ENCODE measurements at places on chromosomes 16 and 17. TPM values are rescaled to one million over a fixed set of nuclear protein-coding genes. Genes with fewer than 3 reads are reported as not detected.
A peak's percentile ranks its signal among the peaks of the same experiment; 100 is the strongest.

- peak; percentile 52 for DNase-seq
These were observed 1.7 kb upstream of the MAZ start for GRCh38 chr16:29804455-29805231.

DNA sequence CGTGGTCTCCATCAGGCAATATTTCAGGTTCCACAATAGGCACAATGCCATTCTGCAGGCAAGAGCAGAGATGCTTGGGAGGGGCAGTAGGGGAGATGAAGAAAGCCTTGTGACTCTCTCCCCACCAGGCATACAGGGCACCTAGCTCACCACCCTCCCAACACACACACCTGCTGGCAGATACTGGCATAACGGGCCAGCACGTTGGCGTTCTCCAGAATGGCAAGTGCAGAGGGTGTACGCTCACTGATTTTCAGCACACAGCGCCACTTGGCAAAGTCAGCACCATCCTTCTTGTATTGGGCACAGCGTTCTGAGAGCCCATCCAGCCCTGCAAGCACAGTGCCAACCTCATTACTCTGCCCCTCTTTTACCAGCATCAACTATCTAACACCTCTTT, 2.2 kb downstream of the ALDOC start:
- no peak for DNase-seq

DNA sequence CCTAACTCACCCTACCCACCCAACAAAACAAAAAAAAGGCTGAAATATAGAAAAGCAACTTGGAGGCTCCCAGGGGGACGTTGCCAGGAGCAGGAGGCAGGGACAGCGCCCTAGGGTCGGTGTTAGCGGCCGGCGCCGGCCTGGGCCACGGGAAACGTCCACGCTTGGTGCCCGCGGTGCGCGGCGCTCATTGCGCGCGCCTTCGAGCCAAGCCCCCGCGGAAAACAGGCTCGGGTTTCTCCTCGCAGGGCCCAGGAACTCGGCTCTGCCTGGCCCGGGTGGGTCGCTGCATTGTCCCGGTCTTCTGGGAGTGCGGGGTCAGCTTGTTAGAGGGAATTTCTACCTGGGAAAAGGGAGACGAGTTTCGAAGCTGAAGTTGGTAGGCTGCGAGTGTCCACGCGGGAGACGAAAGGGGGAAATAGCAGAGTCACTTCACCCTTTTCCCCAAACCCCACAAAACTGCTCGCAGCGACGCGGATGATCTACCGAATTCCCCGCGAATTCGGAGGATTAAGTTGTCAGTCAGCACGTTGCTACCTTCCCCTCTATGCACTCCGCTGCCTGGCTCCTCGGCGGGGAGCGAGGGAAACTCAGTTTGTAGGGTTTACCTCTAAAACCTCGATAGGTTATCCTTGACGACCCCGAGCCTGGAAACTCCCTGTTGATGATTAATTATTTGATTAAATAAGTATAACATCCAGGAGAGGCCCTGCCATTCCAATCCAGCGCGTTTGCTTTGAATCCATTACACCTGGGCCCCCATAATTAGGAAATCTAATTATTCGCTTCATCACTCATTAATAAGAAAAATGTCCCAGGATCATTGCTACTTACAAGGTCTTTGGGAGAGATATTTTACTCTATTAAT, 751 bp upstream of the FOXC2 start:
- DNase-seq: no peak

DNA sequence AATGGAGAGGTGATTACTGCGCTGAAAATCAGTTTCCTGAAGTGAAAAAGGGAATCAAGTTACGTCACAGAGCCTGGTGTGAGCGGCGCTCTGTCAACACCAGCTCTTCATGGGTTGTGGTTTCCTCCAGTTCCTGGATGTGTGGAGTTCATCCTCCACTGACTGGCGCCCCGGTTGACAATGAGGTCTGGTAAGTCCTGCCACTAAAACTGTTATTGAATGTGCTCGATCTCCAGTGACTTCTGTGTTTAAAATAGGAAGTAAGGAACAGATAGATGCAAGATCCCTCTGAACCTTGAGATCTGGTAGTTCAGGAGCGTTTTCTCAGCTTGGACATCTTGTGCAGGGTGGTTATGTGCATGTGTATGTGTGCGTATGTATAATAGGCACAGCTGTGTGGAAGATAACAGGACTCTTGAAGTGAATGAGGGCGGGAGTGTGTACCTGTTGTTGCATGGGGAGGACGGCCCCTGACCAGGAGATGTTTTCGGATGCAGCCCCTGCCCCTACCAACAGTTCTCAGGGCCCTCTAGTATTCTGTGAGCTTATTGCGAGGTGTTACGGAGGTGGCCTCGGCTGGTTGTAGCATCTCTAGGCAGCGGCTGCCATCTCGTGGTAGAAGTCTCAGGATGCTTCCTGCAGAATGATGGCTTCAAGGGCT, 22.0 kb upstream of the GOT2 start:
- peak; percentile 87 for DNase-seq

GRCh38 chr16:67549936-67550335, 12.4 kb upstream of the CTCF start:
- no peak for DNase-seq

DNA sequence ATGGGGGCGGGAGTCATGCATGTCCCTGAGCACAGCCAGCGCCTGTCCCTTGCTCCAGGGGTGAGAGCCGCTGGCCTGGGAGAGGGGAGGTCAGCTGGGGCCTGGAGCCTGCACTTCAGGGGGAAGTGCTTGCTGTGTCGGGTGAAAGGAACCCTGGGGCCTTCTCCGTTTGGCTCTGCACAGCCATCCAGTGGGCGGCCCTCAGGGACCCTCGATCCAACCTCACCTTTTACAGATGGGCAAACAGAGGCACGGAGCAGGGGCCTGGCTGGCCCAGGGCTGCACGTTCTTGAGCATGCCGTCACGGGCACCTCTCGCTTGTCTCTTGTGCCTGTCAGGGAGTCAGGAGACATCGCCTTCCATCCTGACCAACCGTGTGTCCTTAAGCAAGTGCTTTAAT, 1.8 kb downstream of the SNX20 start:
- no peak for DNase-seq

GRCh38 chr16:57648125-57648524, 19.7 kb downstream of the ADGRG1 start:
- DNase-seq: no peak

DNA sequence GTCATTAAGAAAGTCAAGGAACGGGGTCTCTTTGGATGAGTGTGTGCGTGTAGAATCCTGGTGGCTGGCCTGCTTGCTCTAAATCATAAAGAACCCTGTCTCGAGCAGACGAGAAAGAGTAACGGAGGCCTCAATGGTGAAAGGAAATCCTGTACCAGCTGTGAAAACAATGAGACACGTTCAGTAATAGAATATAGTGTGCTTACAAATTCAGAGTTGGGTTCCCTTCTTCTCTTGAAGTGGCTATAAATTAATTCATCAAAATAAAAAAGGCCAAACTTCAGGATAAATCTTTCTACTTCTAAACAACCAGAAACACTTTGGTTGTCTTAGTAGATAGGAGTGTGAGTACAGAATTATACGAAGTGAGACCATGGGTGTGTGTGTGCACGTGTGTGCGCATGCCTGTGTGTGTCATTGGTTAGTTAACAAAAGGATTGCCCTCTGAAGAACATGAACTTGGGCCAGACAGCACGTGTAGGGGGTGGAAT, 48.5 kb downstream of the WWOX start:
- DNase-seq: no peak

DNA sequence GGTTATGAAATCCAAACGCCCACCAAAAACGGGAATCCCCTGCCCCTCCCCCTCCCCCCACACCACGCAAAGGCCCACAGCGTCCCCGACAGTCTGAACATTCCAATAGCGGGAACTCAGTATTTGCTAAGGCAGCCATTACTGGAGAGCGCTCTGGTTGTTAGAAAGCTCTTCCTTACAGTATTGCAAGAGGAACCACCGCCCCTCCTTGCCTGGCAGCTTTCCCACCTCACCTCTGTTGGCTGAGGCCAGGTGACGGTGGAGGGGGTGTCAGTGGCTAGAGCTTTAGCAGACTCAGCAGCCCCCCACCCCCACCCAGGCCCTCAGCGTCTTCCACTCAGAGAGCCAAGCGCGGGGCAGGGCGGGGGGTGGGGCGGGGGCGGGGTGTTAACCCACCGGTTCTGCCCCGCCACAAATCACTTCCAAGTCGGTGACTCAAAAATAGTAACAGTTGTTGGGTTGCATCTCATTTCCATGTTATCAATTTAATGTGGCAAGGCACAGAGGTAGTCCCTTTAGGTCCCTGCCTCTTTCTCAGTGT, 2.2 kb upstream of the PLEKHH3 start:
- DNase-seq: peak; percentile 59

DNA sequence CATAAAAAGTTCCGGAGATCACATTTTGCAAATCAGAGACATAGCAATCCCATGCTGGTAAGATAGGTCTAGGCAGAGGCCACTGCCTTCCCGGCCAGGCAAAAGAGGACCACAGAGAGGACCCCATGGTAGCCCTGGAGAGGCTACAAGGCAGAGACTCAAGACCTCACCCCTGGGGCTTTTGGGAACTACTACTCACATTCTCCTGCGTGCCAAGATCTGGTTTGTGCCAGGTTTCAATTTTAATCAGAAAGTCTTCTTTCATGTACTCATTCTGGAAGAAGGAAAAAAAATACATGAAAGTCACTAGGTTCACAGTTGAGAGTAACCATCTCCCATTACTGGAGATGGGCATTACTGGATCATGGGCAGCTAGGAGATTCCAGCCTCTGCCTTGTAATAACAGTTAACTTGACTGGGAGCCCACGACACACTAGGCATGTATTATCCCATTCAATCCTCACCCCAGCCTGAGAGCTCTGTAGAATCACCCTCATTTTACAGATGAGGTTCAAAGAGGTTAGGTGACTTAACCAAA, 21.2 kb downstream of the PITPNA start:
- DNase-seq: no peak

GRCh38 chr17:82231562-82232321, 2.9 kb downstream of the SLC16A3 start:
- DNase-seq: peak; percentile 64

DNA sequence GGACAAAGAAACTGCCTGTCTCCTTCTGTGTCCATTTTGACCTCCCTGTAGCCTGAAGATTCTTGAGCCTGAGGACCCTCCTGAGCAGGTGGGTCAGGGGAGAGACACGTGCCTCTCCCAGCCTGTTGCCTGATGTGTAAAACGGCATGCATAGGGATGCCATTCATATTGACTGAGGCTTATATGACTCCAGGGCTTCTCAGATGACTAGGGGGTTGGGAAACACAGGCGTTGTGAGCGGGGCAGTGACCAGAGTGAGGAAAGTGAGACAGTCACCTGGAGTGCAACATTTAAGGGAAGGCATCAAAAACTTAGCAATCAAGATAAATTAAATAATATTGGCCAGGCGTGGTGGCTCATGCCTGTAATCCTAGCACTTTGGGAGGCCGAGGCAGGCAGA, 5.1 kb upstream of the SLC16A5 start:
- DNase-seq: no peak

- DNase-seq: no peak
These were observed 10.0 kb downstream of the FAM117A start for GRCh38 chr17:49753959-49754391.

GRCh38 chr17:60390186-60390585, 1.7 kb downstream of the USP32 start:
- peak; percentile 26 for DNase-seq

- no peak for DNase-seq
These were observed 10.9 kb upstream of the TBX2 start for GRCh38 chr17:61388561-61389356.

DNA sequence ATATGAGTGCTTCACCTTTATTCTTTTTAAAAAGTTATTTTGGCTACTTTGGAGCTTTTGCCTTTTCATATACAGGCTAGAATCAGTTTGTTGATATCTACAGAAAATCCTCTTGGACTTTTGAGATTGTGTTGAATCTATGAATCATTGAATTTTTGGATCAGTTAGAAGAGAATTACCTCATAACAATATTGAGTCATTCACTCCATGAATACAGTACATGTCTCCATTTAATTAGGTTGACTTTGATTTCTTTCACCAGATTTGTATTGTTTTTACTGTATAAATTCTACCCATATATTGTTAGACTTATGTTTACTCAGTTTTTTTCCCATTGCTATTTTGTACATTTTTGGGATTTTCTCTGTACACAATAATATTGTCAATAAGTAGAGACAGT, 54.4 kb downstream of the TAOK1 start:
- no peak for DNase-seq

DNA sequence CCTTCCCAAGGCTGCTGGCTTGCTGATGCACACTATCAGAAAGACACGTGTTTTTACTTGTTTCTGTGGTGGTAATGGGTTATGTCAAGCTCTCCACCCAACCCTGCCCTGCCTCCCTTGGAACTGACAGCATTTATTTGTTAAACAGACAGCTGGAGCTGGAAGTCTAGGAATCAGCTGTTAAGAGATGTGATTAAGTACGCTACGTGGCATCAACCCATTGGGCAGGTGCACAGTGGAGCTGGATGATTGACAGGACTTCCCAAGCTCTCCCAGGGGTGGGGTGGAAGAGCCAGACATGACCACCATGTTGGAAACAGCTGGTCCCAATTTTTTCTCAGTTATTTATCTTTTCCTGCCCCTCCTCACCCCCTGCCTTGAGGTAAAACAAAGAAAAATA, 49.4 kb downstream of the ADAMTS18 start:
- no peak for DNase-seq

DNA sequence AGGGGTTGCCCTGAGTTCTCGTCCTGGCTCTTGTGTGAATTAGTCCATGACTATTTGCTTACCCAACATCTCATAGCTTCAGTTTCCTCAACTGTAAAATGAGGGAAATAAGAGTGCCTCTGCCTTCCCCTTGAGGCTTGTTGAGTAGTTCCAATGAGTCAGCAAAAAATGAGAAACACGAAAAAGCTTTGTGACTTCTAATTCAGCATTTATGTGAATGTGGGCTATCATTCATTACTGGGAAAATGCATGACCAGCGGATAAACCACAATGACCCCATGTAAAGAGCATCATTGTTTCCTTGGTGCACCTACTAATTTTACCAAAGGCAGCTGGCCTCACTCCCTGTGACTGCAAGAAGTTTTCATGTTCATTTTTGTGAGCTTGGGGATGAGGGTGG, 374.6 kb upstream of the HSBP1 start:
- no peak for DNase-seq

DNA sequence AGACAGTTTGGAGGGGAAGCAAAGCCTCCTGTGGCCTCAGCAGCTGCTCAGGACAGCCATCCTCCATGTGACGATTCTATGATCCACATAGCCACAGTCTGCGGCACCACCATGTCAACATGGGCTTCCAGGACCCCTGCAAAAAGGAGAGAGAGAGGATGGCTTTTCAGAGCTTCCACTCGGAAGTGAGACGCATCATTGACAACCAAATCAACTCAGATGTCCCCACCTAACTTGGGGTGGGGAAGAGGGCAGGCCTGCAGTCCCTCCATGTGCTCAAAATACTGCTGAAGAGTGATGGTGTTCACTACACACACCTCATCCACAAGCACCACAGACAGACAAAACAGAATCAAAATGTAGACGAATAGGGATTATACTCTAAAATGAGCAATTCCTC, 5.9 kb upstream of the METTL16 start:
- DNase-seq: no peak

- DNase-seq: no peak
These were observed 151.7 kb downstream of the ANKFN1 start for GRCh38 chr17:56305007-56305406.

GRCh38 chr17:49190932-49191331, 19.4 kb downstream of the GNGT2 start:
- no peak for DNase-seq

- DNase-seq: no peak
These were observed 11.2 kb upstream of the KCNJ2 start for GRCh38 chr17:70158180-70158579.

The HEATR9 gene
- total RNA-seq: 6.7 TPM

The CCL8 gene
- not detected for total RNA-seq

The KRT39 gene
- total RNA-seq: not detected

The CES3 gene
- total RNA-seq: 4.5 TPM

The SOST gene
- total RNA-seq: not detected

The TMC7 gene
- total RNA-seq: not detected

The CTRB2 gene
- not detected for total RNA-seq

The TLCD1 gene
- 3.2 TPM for total RNA-seq

The ZP2 gene
- total RNA-seq: not detected
